ENCODE measurements at places on chromosomes 5 and 9.

DNA sequence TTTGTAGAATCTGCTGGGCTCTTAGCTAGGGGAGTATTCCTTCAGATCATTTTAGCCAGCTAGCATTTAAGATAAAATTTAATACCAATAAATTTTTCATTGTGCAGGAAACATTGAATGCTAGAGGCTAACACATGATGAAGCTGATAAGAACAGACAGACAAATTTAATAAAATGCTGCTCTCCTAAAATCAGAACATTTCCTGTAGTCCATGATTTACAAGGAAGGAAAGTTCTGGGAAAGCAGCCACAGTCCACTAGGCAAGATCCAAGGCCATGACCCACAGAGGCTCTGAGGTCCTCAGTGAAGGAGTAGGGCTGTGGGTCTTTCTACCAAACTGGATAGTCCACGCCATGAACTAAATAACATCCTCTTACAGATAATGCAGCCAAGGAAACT is 253.0 kb downstream of the ICE1 start:
- no peak for DNase-seq

DNA sequence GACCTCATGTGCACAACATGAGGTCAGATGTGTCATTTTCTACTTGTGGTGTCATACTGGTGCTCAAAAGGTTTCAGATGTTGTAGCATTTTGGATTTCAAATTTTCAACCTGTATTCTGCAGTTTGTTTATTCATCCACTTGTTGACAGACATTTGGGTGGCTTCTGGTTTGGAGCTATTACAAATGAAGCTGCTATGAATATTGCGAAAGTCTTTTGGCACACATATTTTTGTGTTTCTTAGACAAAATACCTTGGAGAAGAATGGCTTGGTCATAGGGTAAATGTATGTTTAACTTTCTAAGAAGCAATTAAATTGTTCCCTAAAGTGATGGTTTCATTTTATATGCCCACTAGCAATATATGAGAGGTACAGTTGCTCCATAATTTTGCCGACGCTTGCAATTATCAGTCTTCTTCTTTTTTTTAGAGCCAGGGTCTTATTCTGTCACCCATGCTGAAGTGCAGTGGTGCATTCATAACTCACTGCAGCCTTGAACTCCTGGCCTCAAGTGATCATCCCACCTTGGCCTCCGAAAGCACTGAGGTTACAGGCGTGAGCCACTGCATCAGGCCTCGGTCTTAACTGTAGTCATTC is 70.7 kb upstream of the TRPC7 start:
- no peak for DNase-seq

DNA sequence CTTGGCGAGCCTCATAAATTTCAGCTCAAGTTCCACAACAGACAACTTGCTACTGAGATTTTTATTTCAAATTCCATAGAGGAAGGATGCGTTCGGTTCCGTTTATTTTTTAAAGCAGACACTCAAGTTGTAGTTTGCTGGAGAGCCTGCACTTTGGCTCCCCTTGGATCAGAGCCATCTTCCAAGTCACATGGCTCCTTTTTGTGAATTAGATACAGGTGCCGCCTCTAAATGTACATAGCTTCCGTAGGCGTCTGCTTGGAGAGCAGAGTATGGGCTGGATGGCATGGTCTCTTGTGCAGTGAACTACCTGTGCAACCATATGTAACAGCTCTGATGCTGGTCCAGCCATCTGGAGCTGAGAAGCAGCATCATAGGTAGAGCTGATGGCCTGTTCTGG is 73.9 kb upstream of the WWC1 start:
- no peak for DNase-seq

DNA sequence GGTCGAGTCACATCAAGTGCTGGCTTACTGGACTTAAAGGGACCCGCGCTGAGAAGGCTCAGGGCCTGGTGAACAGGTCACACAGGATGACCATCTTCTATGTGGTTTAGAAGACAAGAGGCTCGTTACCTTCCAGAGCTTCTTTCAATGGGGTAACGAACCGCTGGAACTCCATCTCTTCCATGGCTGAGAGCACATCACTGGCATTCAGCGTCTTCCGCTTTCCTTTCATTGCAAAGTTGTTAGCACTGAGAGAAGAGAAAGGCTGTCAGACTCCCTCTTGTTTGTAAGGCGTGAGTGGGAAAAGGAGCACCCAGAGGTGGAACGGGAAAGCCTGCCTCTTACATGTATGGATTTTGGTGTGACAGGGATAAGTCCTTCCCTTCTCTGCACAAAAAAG is 994 bp downstream of the POLE3 start:
- no peak for DNase-seq

- DNase-seq: no peak
These were observed 210.7 kb upstream of the TNC start for GRCh38 chr9:115328677-115329076.

DNA sequence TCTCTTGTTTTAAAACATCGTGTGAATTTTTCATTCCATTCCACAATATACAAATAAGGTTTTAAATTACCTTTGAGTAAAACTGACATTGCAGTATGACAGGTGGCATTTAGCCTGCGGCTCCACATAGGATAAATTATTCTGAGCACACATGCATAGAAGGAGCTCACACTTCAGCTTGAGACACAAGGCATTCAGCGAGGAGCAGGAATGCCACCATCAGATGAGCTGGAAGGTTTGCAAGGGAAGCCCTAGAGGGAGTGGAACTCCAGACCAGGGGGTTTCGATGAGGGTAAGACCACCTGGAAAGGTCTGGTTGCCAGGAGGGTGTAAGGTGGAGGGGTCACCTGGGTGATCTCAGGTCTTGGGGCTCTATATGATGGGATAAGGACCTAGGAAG is 259.0 kb upstream of the ADRA1B start:
- DNase-seq: no peak

DNA sequence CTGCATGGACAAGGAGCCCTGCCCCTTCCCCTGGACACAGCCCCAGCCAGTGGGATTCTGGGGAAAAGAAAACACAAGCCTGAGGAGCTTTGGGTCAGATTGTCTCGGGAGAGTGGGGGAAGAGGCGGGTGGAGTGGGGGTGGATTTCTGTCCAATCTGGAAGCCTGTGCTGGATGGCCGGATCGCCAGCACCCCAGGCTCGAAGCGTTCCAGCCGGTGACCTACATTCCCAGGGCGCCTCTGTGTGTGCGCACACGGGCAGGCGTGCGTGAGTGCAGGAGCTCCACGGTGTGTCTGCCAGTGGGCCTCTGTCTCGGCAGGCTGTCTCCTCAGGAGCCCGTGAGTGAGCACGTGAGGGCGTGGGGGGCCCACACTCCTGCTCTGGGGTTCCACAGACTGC is 74.3 kb upstream of the DAB2IP start:
- no peak for DNase-seq

DNA sequence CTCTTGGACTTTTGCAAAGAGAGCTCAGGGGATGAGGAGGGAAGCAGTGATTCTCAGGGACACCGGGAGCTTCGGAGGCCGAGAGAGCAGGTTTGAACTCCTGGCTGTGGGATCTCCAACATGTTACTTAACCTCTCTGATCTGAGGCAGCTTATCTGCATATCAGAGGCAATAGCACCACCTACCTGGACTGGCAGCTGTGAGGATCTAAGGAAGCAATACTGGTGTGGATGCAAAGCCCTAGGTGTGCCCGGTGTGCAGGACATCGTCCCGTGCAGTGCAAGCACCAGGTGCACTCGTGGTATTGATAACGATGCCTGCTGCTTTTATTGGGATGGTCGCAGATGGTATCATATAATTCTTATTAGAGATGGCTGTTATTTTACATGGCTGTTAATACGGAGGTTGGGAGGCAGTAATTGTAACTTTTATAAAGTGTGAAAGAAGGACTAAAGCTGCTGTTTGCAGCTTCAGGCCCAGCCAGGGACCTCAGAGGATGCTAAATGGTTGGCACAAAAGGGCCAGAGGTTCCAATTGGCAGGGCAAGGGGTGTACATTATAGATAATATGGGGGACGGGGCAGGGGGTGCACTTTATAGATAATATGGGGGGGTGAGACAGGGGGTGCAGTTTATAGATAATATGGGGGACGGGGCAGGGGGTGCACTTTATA is 14.9 kb downstream of the COL5A1 start:
- DNase-seq: no peak

GRCh38 chr5:93585767-93586385 is 2.9 kb downstream of the NR2F1 start:
- no peak for DNase-seq

DNA sequence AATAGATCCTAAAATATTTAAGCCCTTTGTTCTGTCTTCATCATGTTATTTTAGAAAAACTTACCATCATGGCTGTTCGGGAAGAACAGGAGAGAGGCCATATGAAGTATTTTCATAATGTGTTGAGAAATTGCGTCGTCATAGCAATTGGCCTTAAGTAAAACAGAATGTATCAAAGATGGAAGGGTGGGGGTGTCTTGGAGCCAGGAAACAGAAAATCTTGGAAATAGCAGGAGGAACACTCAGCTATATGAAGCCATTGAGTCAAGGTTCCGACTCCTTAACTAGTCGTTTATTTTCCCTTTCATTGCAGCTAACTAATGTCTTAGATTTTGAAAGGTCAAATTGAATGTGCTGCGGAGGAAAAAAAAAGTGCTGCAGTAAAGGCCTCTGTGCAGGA is 1.3 kb downstream of the SPTAN1 start:
- DNase-seq: no peak

DNA sequence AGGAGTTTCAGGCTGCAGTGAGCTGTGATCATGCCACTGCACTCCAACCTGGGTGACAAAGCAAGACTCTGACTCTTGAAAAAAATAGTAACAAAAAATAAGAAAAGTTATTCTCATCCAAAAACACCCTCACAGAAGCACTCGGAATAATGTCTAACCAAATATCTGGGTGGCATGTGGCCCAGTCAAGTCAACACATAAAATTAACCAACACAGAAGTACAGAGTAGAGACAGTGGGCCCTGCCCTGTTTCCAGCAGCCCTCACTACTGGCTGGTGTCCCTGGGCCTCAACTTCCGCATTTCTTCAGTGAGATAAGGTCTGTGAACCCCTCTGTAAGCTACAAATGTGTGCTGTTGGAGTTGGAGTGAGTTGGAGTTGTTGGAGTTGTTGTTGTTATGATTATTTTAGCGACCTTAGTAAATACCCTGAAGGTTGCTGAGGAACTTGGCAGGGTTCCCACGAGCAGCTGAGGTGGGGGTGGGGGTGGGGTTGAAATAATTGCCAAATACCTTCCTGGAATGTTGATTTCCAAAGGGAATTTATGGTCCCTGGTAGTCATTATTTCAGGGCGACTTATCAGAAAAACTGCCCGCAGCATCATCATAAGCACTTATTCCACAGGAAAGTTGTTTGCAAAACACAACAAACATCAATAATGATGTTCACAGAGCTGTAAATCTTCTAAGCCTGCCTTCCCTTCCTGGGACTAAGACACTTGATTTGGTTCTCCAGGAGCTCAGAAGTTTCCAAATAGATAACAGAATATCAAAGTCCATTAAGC is 30.2 kb downstream of the C5orf15 start:
- DNase-seq: no peak

- no peak for DNase-seq
These were observed 77.3 kb downstream of the KCTD16 start for GRCh38 chr5:144248015-144248414.

GRCh38 chr9:107723015-107723414 is 233.4 kb upstream of the KLF4 start:
- no peak for DNase-seq

GRCh38 chr5:72224946-72225463 is 95.0 kb downstream of the MRPS27 start:
- DNase-seq: no peak

DNA sequence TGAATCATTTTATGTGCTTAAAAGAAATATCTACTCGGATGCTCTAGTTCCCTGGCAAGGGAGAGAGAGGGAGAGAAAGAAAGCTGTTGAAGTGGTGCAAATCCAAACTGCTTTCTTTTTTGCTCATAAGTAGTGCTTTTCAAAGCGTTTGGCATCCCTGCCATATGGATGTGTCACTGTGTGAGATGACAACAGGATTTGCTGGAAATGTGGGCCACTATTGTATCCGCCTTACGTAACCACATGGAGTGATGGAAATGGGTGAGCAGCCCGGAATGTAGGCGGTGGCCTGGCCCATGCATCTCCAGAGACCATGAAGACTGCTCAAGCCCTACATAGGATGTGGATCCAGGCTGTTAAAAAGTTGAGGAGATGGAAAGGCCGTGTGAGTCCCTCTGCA is 30.8 kb downstream of the TJP2 start:
- no peak for DNase-seq

- DNase-seq: no peak
These were observed 35.6 kb upstream of the SMU1 start for GRCh38 chr9:33112094-33112493.

- no peak for DNase-seq
These were observed 1072.7 kb downstream of the NR2F1-AS1 start for GRCh38 chr5:92508271-92508670.

DNA sequence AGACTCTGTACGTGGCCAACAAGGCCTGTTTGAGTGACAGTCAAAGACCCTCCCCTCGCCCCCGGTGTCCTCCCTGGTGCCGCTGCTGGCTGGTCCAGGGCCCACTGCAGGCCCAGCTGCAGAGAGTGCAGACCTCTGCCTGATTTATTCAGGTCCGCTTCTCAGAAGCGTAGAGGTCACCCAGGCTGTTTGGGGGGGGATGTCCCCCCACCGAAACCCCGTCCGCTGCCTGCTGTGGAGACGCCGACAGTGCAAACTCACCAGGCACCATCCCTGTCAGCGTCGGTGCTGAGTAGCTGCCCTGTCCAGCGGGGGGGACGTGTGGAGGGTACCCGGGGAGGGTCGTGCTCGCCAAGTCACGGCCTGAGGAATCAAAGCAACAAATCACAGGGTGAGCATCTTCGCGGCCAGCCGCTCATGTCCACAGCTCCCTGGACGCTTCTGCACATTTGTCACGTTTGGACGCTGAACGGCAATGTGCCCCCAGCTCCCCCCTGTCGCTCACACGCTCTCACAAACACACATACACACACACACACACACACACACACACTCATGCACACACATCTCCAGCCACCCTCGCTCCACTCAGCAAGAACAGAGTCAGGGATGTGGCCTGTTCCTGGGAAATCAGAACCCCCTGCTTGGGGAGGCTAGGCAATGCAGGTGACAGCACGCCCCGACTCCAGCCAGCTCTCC is 152.2 kb downstream of the PAX5 start:
- DNase-seq: no peak

GRCh38 chr9:35725362-35725761 is 6.6 kb downstream of the TLN1 start:
- DNase-seq: no peak

Measured in stimulated activated CD8-positive, alpha-beta memory T cell treated with anti-CD3 and anti-CD28 coated beads, Interleukin-15, amount 100 ng/mL, for 1 hour (primary cell).